ENCODE measurements at places on chromosomes 3 and 15. TPM values are rescaled to one million over a fixed set of nuclear protein-coding genes. Genes with fewer than 3 reads are reported as not detected.

GRCh38 chr3:17931131-17931530 is 188.7 kb upstream of the TBC1D5 start:
- no peak for DNase-seq
- no peaks in the 10 kb centered on the region for H3K4me1 ChIP-seq
- H3K36me3 ChIP-seq, result no peaks in the 10 kb centered on the region
- H3K4me3 ChIP-seq, result no peak overlapping the region

DNA sequence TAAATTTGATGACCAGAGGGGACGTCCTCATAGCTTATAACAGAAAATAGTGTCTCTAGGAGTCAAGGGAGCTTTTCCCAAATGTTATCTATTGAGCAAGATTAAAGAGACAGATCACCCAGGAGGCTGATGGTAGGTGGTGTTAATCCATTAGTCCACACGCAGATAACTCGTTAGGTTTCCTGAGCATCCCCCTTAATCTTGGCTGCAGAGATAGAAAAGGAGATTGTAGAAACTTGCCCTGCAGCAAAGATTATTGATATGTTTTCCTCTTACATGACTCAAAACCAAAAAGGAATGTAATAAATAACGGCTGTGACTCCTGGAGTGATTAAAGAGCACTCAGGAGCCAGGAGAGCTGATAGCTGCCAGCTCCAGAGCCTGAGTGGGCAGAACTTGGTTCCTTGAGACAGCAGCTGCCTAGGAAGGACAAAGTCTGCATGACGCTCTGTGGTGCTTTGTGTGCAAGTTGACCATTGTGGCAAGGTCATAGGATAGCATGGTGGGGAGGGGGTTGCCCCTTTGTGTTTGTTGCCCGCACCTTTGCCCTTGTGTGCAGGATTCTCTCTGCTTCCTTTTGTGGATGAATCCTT is 234.8 kb downstream of the PTPRG start:
- no peak overlapping the region for H3K27ac ChIP-seq
- H3K4me3 ChIP-seq, result no peak overlapping the region
- no peaks in the 10 kb centered on the region for H3K4me1 ChIP-seq
- H3K36me3 ChIP-seq, result no peaks in the 10 kb centered on the region

DNA sequence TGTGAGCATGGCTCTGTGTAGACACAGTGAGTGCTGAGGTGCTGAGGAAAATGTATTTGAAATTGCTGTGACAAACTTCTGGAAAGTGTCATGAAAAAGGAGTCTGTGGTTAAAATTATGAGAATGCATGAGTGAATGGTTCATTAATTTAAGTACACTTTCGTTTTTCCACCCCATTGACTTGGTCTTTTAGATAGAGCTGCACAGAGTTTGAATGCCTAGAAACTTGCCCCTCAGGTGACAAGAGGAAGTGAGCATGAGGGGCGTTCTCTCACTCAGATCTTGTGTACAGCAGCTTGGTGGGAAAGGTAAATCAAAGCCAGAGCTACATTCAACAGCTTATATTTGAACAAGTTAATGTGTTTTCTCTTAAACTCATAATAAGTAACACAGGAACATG is 296.8 kb downstream of the WDR72 start:
- H3K27me3 ChIP-seq, result no peaks in the 10 kb centered on the region
- no peak for DNase-seq
- H3K4me3 ChIP-seq, result no peak overlapping the region
- no peak overlapping the region for H3K27ac ChIP-seq

The CCR8 gene
- total RNA-seq, result 87.2 TPM

The LARP6 gene
- not detected for total RNA-seq

- H3K27ac ChIP-seq, result no peak overlapping the region
- peaks cover 25% of the 10 kb centered on the region for H3K4me1 ChIP-seq
- H3K27me3 ChIP-seq, result peaks cover 43% of the 10 kb centered on the region
- no peaks in the 10 kb centered on the region for H3K36me3 ChIP-seq
Measured at GRCh38 chr3:185824051-185825005, 514 bp downstream of the IGF2BP2 start.

DNA sequence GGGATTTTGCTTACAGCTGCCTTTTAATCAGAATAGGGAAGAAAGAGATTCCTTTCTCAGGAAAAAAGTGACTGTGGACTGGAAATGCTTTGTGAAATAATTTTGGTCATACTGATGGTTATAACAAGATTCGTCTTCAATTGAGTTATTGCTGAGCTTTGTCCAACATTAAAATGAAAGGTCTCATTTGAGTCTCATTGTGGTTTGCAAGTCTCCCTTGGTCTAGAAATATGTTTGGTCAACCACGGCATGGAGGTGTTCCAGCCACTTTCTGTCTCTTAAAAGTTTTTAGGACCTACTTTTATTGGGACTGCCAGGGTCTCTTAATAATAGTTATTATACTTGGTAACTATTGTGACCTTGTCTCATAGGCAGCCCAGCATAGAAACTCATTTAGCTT is 15.3 kb downstream of the FLNB start:
- H3K27me3 ChIP-seq, result no peaks in the 10 kb centered on the region
- H3K4me1 ChIP-seq, result peaks cover 15% of the 10 kb centered on the region
- no peak overlapping the region for H3K27ac ChIP-seq
- no peak for DNase-seq
- H3K4me3 ChIP-seq, result no peak overlapping the region

DNA sequence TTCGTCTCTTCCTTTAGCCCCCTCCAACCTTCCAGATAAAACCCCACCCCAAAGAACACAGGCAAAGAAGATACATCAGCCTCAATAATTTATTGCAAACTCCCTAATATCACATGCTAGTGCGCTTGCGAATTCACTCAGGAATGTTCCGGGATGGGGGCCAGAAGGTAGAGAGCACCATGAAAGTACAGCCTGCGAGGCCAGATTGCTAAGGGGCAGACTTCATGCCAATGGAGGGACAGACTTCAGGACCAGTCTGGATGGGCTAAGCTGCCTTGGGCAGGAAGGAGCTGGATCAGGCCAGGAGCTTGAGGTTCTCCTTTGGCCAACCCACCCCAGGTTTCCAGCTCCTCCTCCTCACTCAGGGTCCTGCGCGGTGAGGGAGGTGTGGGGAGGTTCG is 13.4 kb downstream of the CIDEC start:
- H3K27ac ChIP-seq, result no peak overlapping the region
- no peaks in the 10 kb centered on the region for H3K36me3 ChIP-seq
- no peak overlapping the region for H3K4me3 ChIP-seq
- no peaks in the 10 kb centered on the region for H3K27me3 ChIP-seq
- peaks cover 8% of the 10 kb centered on the region for H3K4me1 ChIP-seq

The BCL2A1 gene
- total RNA-seq, result 12.9 TPM

GRCh38 chr15:48802257-48802656 is 8.6 kb downstream of the CEP152 start:
- peaks cover 5% of the 10 kb centered on the region for H3K36me3 ChIP-seq
- H3K27ac ChIP-seq, result no peak overlapping the region

DNA sequence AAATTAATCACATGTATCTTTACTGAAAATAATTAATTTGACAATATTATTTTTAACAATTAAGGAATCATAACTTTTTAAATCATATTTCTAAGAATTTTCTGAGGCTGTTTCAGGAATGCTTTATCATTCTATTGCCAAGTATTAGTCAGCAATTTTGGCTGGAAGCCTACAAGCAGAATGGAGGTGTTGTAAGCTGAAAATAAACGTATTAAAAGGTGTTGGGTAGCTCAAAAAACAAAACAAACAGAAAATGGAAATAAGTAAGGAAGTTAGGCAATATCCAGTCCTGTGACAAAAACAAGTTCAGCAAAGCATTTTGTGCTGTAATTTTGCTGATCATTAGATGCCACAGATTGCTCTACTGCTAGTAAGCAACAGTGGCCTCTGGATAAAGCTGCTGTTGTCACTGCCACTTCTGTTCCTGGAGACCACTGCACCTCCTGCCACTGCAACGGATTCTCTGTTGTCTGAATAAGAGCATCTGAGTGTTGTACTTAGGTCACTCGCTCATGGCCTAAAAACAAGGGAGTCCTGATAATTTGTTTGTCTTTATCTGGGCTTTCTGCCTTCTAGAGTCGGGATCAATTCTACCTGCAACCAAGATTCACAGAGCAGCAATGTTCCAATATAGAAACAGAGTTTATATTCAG is 63.5 kb upstream of the SLITRK3 start:
- H3K36me3 ChIP-seq, result no peaks in the 10 kb centered on the region
- no peaks in the 10 kb centered on the region for H3K4me1 ChIP-seq
- no peaks in the 10 kb centered on the region for H3K27me3 ChIP-seq

- no peak overlapping the region for H3K4me3 ChIP-seq
Measured at GRCh38 chr3:62229211-62229610, 144.1 kb downstream of the FEZF2 start.

DNA sequence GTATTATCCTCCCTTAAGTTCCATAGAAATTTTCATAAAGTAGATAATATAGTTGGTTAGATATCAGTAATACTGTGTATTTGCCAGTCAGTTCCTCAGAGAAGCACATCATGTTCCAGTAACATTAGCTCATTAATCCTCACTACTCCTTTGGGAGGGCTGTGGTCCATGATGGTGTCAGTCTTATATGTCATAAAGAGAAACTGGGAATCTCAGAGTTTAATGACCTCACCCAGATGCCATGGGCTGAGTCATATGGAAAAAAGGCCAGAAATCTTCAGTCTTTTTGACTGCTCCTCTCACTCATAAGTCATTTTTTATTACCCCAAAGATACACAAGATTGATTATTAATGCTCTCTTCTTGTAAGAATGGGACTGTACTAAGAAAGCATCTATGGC is 188.6 kb downstream of the CHL1 start:
- H3K4me3 ChIP-seq, result no peak overlapping the region
- H3K27ac ChIP-seq, result no peak overlapping the region
- H3K4me1 ChIP-seq, result no peaks in the 10 kb centered on the region

GRCh38 chr3:120093911-120094775 is at the start of gene GSK3B:
Gene GSK3B (minus strand): TSS chr3:120094447. CDS start chr3:120093434, 1,013 bp downstream.
- peak; percentile 69 for DNase-seq
- H3K4me1 ChIP-seq, result peaks cover 51% of the 10 kb centered on the region
- H3K4me3 ChIP-seq, result peak within 1 kb of the TSS; percentile 98
- H3K27ac ChIP-seq, result peak within 1 kb of the TSS; percentile 100

The SCG5 gene
- 1.7 TPM for total RNA-seq

The ECT2 gene
- total RNA-seq, result 2.7 TPM

DNA sequence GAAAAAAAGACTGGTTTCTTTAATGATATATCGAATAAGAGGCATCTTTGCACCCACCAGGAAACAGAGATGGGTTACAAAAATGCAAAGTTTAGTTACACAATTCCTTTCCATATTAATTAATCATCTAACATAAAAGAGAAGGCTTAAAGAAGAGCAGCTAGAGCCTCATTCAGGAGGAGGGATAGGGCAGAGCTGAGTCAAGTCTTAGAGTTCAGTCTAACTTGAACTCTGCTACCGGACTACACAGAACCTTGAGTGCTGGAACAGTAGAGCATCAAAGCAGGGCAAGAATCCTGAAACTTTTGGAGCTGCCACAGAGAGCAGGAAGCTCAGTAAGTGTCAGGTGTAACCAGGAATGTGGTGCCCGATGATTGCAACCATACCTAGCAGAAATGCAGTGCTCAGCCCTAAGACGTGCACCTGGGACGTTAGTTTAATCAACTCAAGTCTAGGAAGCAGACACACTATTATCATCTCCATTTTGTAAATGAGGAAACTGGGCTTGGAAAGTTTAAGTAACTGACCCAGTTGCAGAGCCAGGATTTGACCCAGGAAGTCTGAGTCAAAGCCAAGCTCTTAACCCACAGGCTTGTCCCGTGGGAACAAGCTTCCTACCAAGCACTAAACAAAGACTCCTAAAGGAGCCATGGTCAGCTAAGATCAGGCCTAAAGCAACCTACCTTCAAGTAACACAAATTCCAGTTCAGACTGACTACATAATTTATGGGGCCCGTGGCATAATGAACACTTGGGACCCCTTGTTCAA is 187.4 kb downstream of the FOXP1 start:
- no peaks in the 10 kb centered on the region for H3K36me3 ChIP-seq
- peaks cover 71% of the 10 kb centered on the region for H3K4me1 ChIP-seq
- no peak for DNase-seq
- H3K27me3 ChIP-seq, result no peaks in the 10 kb centered on the region
- H3K4me3 ChIP-seq, result peak overlapping the region; percentile 6

DNA sequence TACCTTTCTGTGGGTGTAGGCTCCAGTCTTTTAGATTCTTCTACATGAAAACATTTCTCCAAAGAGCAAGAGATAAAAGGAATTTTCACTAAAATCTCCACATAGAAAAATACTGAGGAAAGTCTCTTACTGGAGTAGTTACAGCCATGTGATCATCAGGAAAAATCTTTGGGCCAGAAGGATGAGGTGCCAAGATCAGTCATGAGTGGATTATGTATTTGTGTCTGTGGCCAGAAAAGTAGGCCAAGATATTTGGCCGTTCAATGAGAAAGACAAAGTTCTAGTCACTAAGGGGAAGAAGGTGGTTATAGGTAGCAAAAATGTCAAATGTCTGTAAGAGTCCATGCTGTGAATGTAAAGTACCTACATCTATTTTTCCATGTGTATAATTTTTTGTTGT is 339.3 kb downstream of the NSUN3 start:
- H3K27me3 ChIP-seq, result no peaks in the 10 kb centered on the region
- H3K27ac ChIP-seq, result no peak overlapping the region
- H3K4me3 ChIP-seq, result no peak overlapping the region
- no peak for DNase-seq
- H3K4me1 ChIP-seq, result no peaks in the 10 kb centered on the region

The CHST13 gene
- not detected for total RNA-seq

The GOLGA8G gene
- not detected for total RNA-seq

- H3K27ac ChIP-seq, result no peak overlapping the region
- no peaks in the 10 kb centered on the region for H3K27me3 ChIP-seq
- H3K4me3 ChIP-seq, result no peak overlapping the region
- no peaks in the 10 kb centered on the region for H3K36me3 ChIP-seq
Measured at GRCh38 chr3:186719945-186720739, 3.0 kb downstream of the KNG1 start.

DNA sequence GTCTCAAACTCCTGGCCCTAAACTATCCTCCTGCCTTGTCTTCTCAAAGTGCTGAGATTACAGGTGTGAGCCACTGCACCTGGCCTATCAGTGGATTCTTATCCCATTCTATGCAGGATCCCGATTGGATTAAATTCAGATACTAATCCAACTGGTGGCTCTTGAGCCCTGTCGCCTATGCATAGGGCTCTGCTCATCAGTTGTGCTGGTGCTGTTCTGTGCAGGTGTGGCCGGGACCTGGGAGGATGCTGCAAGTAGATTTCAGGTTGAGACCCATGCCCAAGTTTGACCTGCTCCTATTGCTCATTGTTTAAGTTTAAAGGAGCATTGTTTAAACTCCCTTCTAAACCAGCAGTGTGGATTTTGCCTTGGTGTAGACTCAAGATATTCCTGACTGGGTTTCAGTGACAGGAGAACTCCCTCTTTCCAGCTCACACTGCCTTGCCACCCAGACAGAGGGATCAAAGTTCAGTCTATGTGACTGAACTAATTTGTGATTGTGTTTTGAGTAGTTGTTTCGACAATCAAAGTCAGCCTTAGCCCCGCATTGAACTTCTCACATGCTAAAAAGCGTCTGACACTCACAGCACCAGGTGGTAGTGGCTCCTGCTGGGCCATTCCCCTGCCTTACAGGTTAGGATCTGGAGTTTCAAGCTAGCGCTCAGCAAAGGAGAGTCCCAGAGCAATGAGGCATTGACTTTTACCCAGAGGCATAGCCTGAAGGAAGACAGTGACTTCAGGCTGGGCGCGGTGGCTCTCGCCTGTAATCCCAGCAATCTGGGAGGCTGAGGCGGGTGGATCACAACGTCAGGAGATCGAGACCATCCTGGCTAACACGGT is 45.0 kb upstream of the PIK3CB start:
- H3K27ac ChIP-seq, result no peak overlapping the region
- no peaks in the 10 kb centered on the region for H3K36me3 ChIP-seq
- H3K4me1 ChIP-seq, result no peaks in the 10 kb centered on the region
- no peak for DNase-seq
- H3K4me3 ChIP-seq, result no peak overlapping the region

- peaks cover 17% of the 10 kb centered on the region for H3K4me1 ChIP-seq
- no peak overlapping the region for H3K4me3 ChIP-seq
- no peak for DNase-seq
- H3K36me3 ChIP-seq, result no peaks in the 10 kb centered on the region
- H3K27ac ChIP-seq, result no peak overlapping the region
Measured at GRCh38 chr3:157123621-157124020, 36.3 kb downstream of the CCNL1 start.

The FNDC3B gene
- total RNA-seq, result 31.8 TPM

The CFAP91 gene
- 0.44 TPM for total RNA-seq

The RGMA gene
- 0.49 TPM for total RNA-seq

Data from CD4-positive, CD25-positive, alpha-beta regulatory T cell (primary cell).